HAP-1 (cell line): ENCODE measurements at places on chromosomes 11 and 22.

DNA sequence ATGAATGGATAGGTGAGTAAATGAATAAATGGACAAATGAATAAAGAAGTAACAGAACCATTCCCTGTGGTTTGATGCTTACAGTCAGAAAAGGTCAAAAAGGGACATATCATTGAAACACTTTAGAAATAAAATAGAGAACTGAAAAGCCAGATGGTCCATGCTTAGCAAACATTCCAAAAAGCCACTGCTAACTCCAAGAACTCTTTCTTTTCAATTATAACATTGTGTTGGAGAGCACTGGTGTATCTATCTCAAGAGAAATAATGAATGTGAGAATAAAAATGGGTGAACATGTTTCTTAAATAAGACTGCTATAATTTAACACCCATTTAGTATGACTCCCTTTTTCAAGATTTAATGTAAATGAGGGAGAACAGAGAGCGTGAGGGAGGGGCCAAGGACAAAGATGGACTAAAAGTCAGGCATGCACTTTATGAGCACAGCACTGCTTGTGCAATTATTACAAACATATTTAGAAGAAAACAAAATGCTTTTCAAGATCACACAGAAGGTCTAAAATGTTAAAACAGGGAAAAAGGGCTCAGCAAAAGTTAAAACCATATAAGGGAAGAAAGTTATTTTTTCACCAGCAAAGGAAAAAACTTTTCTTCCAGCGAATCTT lies 224.3 kb upstream of the PITPNB start:
- peak; percentile 28 for DNase-seq

GRCh38 chr22:44220727-44221680 lies 40.3 kb downstream of the PARVG start:
- DNase-seq, result no peak

DNA sequence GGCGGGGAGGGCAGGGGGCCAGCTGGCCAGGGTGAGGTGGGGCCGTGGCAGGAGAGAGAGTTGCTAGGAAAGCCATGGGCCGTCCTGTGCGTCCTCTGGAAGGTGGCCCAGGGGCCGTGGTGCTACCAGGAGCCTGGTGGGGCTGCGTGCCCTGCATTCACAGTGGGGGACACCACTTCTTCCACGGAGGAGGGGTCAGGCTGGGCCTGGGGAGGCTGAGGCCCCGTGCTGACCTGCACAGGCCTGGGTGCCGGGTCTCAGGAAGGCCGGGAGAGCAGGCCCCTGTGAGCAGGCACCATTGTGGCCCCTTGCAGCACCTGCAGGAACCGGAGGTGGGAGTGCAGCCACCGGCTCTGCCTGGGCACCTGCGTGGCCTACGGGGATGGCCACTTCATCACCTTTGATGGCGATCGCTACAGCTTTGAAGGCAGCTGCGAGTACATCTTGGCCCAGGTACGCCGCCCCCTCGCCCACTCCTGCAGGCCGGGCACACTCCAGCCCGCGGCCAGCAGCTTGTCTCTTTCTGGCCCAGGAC lies 12.0 kb downstream of the MUC5B start:
- peak; percentile 6 for DNase-seq

- no peak for DNase-seq
Measured at GRCh38 chr22:44328762-44329161, 16.0 kb upstream of the SHISAL1 start.

DNA sequence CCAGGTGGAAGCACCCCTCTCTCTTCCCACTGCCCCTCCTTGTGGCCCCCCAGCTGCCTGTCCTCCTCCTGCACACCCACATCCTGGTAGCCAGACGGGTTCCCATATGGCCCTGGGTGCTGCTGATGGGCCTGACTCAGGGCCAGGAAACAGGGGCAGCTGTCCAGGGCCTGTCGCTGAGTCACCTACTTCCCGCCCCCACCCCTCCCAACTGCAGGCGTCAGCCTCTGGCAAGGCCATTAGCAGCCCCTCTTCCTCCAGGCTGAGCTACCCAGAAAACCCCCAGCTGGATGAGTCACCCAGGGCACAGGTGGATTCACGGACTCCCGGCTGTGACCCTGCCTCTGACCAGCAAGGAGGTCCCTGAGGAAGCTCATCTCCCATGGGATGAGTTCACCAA lies 6.9 kb upstream of the GAL start:
- DNase-seq, result no peak

DNA sequence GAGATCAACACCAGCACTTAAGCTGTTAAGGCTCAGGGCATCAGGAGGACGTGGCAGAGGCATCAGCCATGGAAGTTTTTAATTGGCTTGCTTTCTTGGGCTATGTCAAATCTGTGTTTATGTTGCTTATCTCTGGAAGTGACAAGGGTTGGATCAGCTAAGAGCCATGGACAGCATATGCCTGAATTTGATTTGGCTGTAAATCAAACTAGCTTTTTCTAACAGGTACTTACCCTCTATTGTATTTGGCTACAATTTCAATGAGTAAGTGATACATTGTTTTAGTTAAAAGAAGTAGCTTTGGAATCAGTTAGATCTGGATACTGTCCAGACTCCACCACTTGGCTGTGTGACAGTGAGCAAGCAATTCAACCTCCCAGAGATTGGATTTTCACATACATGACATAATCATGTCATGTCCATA lies 936.6 kb downstream of the OPCML start:
- no peak for DNase-seq

DNA sequence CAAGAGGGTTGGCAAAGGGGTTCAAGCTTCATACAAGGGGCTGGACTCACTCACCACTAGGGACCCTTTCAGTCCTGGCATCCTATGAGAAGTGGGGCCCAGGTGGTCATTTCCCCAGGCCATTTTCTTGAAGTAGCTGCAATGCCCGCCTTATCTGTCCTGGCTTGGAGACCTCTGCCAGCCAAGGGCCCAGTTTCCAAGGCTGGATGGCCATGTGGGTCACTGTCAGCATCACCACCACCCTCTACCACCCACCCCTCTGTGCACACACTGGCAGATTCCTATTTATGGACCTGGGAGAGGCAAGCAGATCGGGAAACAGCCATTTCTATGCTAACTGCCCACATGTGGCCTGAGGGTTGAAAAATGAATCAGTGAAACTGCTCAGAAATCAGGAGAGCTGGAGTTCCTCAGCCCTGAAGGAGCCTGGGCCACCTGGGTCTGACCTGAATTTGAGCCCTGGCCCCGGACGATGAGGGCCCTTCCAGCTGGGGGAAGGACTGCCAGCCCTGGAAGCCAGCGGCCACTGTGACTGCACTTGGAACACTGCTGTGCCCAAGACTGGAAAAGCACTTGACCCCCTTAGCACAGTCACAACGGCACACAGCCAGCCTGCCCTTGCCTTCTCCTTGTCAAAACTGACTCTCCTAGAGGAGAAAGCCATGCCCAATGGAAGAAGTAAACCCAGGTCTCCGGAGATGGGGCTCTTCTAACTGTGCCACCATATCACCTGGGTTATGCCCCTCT lies 442.2 kb downstream of the BUD13 start:
- no peak for DNase-seq

DNA sequence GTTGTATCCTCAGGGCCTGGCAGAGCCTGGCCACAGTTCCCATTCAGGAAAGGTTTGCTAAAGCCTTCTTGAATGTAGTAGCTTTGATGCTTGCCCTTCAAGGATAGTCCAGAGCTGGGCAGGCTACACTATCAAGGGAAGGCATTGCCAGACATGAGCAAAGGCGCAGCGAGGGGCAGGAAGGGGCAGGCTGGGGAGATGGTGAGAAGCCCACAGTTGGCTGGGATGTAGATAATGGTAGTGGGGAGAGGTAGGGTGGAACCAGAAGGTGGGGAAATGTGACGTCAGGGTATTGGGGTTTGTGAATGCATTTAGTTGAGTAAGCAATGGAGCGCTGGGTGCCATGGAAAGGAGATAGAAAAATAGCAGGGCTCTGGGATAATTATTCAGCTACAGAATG lies 28.6 kb downstream of the LRRC32 start:
- no peak for DNase-seq

DNA sequence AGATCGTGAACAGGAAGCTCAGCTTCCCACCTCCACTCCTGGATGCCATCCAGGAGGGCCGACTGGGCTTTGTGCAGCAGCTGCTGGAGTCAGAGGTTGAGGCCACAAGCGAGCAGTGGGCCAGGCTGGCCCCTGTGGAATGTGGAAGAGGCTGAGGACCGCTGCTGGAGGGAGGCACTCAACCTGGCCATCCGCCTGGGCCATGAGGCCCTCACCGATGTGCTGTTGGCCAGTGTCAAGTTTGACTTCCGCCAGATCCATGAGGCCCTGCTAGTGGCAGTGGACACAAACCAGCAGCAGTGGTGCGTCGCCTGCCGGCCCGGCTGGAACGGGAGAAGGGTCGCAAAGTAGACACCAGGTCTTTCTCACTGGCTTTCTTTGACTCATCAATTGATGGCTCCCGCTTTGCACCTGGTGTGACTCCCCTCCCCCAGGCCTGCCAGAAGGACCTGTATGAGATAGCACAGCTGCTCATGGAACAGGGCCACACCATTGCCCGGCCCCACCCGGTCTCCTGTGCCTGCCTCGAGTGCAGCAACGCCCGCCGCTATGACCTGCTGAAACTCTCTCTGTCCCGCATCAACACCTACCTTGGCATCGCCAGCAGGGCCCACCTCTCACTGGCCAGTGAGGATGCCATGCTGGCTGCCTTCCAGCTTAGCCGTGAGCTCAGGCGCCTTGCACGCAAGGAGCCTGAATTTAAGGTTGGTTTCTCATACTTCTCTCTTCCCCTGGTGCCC lies 24.9 kb downstream of the ART5 start:
- DNase-seq, result no peak

DNA sequence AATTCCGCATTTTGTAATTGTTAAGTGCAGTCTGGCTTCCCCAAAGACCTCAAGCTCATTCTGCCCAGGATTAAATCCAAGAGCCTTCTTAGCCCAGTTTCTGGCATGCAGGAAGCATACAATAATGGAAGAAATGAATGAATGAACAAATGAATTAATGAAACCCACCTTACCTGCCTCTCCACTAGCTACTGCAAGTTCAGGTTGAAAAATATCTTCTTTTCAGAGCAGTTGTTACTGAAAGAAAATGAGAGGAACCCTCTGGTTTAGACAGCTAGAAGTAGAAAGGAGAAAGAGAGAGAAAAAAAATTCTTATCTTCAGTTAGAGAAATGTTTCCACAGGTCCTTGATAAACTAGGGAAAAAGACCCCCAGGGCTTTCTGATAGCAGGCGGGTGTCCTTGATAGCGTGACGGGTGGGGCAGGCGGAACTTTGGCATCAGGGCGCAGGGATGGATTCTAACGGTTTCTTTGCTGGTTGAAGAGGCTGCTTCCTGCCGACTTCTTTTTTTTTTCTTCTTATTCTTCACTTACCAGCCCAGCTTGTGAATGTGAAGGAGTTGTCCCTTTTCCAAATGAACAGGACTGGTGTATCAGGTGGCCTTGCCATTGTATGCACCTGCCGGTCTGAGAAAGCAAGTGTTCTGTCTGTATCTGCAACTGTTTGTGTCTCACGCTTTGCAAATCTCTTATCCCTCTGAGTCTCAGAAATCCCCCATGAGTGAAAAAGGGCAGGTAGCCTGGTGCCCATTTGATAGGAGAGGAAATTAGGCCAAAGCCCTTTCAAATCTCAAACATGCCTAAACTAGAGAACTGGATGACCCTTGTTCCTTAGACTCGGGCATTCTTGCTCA lies 10.0 kb downstream of the LMO2 start:
- no peak for DNase-seq

GRCh38 chr11:78038697-78039313 lies 15.7 kb upstream of the KCTD14 start:
- DNase-seq, result no peak

- DNase-seq, result no peak
Measured at GRCh38 chr22:38549101-38549894, 20.7 kb downstream of the DMC1 start.

- no peak for DNase-seq
Measured at GRCh38 chr11:111095327-111095726, 150.2 kb upstream of the POU2AF2 start.

DNA sequence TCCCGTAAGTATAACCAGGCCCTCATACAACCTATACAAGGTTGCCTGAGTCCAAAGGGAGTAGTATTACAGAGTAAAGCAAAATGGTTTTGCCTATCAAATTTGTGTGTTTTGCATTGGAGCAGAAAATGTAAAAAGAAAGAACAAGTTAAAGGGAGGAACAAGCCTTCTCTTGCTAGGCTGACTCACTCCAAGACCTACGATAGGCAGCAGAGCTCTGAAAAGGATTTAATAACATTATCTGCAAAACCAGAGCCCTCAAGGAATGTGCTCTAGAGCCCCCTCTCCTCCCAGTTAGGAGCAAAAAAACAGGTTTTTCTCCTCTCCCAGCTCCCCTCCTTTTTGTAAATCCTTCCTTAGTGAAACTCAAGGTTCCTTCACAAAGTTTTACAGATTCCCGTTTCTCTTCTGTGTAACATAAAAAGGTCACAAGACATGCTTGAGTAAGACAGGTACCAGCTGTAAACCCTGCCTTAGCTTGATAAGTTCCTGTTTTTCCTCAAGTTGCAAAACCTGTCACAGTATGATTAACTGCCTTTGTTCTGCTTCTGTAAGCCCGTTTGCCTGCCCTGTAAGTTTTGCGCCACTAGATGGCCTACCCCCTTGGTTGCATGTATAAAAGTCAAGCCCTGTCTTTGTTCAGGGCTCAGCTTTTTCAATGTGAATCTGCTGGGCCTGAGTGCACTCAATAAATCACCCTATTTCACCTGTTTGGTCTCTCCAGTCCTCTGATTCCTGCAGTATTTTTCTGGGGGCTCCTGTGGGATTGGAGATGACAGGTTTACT lies 498.2 kb downstream of the KCNA4 start:
- peak; percentile 22 for DNase-seq

GRCh38 chr11:115464269-115464668 lies 39.9 kb downstream of the CADM1 start:
- DNase-seq, result no peak
